Activated CD8-positive, alpha-beta memory T cell treated with anti-CD3 and anti-CD28 coated beads, Interleukin-2, amount 10 ng/mL, durations not matched to agents 7 days and 5 days (primary cell): ENCODE measurements at places on chromosomes 11 and 22. TPM values are rescaled to one million over a fixed set of nuclear protein-coding genes. Genes with fewer than 3 reads are reported as not detected.

CEND1 gene
- 3.7 TPM for total RNA-seq

SYT8 gene
- not detected for total RNA-seq

- DNase-seq: no peak
Observed at GRCh38 chr11:129374993-129375750, 476 bp upstream of the BARX2 start.

DNA sequence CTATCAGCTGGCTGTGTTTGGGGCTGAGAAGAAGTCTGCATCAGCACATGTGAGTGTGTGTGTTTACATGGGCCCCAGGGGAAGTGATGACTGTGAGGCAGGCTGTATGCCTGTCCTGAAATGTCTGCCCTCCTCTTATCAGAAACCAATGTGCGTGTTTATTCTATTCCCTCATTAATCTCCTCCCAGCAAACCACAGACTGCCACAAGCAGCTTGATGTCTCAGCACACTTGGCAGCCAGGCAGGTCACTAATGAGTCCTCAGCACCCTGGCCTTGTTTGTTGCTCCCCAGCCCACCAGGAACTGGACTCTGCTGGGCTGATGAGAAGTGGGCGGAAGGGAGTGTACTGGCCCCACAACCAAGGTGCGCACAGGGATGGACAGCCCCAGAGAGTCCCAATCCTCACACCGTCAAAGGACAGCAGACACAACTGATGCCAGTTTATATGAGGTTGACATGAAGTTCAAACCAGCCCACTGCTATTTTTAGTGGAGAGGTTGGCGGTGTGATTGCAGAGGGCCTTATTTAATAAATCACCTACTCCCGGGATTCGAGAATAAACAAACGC lies 225.8 kb downstream of the ETS1 start:
- DNase-seq: no peak

- no peak for DNase-seq
Observed at GRCh38 chr11:122773781-122774266, 64.5 kb upstream of the CRTAM start.

DNA sequence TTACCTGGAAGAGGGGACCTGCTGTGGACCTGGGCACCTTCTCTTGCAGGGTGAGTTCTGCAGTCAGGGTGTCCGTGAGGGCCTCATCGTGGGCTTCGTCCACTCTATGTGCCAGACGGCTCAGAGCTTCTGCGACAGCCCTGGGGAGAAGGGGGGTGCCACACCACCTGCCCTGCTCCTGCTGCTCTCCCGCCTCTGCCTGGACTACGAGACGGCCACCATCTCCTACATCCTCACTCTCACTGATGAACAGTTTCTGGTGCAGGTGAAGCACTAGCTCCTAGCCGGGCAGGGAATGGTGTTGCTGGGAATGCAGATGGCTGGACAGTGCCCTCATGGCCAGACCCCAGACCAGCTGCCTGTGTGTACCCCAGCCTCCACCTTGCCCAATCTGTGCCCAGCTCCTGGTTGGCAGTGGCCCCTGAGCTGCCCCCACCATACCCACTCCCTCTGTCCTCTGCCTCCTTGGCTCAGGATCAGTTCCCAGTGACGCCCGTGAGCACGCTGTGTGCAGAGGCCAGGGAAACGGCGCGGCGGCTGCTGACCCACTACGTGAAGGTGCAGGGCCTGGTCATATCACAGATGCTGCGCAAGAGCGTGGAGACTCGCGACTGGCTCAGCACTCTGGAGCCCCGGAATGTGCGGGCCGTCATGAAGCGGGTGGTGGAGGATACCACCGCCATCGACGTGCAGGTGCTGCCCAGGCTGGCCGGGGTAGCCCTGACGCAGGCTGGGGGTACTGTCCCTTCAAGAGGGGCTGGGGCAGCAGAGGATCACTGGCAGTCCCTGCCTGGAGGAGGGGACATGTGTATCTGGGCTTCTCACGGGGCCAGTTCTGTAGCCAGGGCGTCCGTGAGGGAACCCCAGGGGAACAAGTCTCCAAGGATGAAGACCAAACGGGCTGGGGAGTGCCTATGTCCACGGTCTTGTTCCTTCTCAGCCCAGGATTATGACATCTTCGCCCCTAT lies 2.2 kb upstream of the TM7SF2 start:
- DNase-seq: no peak
